Ureter (tissue), 1 donor: ENCODE measurements at places on chromosomes 4 and X. TPM values are rescaled to one million over a fixed set of nuclear protein-coding genes. Genes with fewer than 3 reads are reported as not detected.

DNA sequence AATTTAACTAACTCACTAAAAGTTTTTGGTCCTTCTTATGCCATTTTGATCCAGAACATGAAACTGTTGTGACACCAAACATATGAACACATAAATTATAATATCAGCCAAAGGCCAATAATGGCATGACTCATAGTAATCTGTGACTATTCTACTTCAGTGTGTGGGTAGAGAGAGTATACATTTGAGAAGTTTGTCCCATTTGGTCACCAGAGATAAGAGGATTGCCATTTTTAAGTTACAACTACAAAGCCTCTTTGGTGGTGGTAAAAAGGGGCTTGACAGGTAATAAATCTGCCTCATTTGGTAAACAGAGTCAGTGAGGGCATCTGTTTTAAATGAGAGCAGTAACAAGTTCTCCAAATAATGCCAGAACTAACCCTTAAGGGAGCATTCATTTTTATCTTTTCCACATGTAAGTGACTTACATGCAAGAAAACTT is 117.9 kb downstream of the TBC1D19 start:
- DNase-seq: no peak

- DNase-seq: no peak
Observed at GRCh38 chrX:15750611-15751154, 12.6 kb downstream of the CA5B start.

DNA sequence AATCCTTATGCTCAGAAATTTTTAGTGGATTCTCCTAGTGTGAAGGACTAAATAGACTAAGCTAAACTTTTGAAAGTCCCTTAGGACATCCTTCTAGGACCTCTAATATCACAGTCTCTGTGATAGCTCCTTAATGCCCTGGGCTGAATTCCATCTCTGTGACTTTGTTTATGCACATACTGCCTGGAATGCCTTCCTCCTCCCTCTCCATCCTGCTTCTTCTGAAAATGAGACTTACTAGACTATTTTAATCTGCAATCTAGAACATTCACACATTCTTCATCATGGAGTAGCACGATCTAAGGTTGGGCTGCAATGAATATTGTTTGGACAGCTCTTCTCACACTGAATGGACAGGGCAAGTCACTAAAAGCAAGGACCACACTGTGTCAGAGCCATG is 65.0 kb upstream of the MSX1 start:
- no peak for DNase-seq

- no peak for DNase-seq
Observed at GRCh38 chrX:45385757-45386156, 185.1 kb upstream of the DIPK2B start.

DNA sequence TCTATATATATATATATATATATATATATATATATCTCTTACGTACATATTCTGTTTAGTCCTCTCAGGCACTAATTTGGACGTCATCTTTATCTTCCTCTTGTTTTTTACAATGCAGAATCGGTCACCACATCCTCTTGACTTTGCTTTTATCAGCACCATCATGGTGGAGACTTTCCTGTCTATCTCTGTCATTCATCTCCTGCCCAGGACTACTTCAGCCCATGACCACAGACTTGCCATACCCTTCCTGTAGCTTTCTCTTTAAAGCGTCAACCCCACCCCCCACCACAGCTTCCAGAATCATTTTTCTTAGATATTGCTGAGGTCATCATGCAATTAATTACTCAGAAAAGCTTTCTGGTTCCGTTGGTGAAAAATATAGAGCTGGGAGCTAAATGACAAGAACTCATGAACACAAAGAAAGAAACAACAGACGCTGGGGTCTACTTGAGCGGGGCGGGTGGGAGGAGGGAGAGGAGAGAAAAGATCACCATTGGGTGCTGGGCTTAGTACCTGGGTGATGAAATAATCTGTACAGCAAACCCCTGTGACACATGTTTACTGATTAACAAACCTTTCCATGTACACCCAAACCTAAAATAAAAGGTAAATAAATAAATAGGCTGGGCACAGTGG is 30.5 kb upstream of the PRKX start:
- no peak for DNase-seq

- DNase-seq: peak; percentile 70
Observed at GRCh38 chrX:91434351-91435168, at the start of gene PABPC5. Gene PABPC5 (plus strand): TSS chrX:91434839. CDS start chrX:91435578, 739 bp downstream.

DNA sequence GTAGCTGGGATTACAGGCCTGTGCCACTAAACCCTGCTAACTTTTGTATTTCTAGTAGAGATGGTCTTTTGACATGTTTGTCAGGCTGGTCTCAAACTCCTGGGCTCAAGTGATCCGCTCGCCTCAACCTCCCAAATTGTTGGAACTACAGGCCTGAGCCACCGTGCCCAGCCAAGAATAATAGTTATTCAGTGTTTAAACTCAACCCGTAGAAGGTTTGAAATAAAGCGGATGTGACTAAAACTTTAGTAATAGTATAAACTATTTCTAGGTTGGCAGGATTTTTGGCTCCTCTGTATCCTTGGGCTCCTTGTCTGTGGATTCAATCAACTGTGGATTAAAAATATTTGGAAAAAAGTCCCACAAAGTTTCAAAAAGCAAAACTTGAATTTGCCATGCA is 37.8 kb downstream of the PCDH10 start:
- DNase-seq: no peak

- DNase-seq: no peak
Observed at GRCh38 chr4:180665481-180665880, 1577.7 kb upstream of the TENM3 start.

DNA sequence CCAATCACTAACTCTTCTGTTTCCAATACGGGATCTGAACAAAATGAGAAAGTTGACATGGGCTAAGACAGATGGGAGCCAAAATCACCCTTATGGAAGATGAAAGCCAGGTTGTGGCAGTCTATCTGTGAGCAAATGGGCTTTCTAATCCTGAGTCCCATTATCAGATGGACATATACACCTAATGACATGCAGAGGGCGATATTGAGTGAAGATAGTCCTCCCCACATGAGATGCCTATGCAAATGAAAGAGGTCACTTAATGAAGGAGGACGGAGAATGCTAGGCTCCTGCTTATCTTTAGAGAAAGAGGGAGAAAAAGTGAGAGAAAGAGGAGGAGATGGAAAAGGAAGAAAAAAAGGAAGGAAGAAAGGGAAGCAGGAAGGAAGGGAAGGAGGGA is 547.5 kb downstream of the NLGN4X start:
- DNase-seq: no peak

DNA sequence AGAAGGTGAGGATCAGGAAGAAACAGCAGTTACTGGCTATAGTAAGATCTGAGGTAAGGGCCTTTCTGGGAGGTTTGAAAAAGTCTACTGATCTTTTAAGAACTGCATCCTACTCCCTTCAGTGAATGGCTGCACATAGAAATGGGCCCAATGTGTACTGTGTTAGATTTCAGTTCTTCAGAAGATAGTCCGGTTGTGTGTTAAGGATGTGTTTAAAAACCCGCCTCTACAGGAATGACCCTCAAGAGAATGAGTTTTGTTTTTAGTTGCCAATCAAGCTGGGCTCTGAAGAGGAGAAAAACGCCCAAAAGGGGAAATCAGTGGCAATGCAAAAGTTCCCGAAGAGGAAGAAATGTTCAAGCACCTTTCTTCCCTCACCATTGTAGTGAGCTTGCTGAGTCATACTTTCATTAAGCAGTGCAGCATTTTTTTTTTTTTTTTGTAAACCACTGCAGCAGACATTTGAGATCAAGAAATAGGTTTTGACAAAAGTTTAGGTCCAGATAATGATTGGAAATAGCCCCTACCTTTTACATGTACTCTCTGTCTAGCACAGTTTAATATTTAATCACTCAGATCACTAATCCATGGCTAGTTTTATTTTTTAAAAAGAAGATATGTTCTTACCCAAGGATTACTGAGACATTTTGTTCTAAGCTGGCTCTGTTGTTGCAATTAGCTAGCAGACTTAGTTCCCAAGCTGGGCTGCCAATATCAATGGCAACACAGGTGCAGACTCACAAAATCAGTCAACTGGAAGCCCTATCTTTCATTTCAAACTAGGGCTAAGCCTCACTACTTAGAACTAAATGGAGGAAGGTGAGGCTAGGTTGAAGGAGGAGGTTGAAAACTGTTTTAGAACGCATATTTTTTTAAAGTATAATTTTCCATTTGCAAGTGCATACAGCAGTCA is 7.0 kb upstream of the TRPC5OS start:
- DNase-seq: no peak

GRCh38 chrX:120749141-120749846 is 119.4 kb upstream of the C1GALT1C1 start:
- DNase-seq: no peak

GRCh38 chr4:189804894-189805293 is 135.8 kb upstream of the FRG1 start:
- no peak for DNase-seq

- DNase-seq: no peak
Observed at GRCh38 chrX:46792810-46793188, 33.9 kb upstream of the SLC9A7 start.

- DNase-seq: no peak
Observed at GRCh38 chr4:112677519-112678091, 40.7 kb downstream of the LARP7 start.

DNA sequence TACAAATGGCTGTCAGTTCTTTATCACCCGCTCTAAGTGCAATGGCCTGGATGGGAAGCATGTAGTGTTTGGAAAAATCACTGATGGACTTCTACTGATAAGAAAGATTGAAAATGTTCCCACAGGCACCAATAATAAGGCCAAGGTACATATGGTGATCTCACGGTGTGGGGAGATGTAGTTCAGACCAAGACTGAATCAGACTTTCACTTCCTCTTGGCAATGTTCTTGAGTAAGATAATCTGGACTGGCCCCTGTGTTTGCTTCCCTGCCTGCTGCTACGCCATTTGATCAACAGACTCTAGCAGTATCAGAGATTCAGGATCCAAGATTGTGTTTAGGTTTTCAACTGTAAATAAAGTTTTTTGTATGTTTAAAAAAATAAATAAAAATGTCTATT is 682.2 kb upstream of the AMOT start:
- no peak for DNase-seq

DNA sequence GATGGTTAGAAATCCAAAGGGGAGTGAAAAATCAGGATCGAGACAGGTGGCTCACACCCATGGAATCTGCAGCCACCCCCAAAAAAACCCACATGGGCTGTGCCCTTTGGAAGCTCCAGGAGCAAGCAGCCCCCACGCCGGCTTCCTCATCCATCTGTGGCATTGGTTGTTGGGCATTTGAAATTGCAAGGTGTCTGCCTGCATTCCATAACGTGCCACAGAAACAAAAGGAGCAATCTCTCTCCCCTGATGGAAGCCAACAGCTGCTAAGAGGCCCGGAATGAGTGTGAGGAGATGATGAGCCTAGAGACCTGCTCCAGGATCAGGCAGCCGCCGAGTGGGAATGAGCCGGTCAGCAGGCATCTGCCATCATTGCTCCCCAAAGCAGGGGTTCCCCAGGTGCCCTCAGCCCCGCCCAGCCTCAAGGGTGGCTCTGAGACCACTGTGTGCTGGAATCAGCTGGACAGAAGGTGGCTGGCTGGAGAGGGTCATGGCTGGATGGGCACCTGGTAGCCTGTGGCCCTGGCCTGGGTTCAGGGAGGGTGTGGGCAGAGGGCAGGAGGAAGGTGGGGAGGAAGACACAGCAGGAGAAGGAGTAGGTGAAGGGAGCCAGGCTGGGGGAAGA is 113.2 kb downstream of the CRLF2 start:
- no peak for DNase-seq

- DNase-seq: no peak
Observed at GRCh38 chrX:12954981-12955380, 19.9 kb upstream of the TMSB4X start.

GRCh38 chr4:73608689-73609594 is 11.3 kb downstream of the RASSF6 start:
- DNase-seq: no peak

- DNase-seq: no peak
Observed at GRCh38 chr4:86834901-86835300, 14.3 kb downstream of the SLC10A6 start.

DNA sequence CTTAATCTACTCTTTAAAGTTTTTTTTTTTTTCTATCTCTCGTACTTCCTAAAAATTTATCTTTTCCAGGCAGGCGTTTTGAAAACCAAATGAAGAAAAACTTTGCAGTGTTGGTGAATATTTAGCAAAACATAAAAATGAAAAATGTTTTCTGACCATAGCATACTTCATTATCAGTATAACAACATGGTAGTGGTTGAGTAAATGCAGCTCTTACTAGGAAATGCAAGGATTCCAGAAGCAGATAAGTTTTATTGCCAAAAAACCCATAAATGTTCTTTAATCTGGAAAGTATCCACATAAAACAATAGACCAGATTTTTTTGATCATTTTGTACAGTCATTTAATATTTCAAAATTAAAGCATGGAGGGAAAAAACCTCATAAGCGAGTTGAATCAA is 136.9 kb upstream of the GUCY1A1 start:
- DNase-seq: no peak

GRCh38 chr4:22498866-22499265 is 17.0 kb downstream of the ADGRA3 start:
- DNase-seq: no peak

- no peak for DNase-seq
Observed at GRCh38 chr4:7625071-7625470, 190.3 kb upstream of the PSAPL1 start.

DNA sequence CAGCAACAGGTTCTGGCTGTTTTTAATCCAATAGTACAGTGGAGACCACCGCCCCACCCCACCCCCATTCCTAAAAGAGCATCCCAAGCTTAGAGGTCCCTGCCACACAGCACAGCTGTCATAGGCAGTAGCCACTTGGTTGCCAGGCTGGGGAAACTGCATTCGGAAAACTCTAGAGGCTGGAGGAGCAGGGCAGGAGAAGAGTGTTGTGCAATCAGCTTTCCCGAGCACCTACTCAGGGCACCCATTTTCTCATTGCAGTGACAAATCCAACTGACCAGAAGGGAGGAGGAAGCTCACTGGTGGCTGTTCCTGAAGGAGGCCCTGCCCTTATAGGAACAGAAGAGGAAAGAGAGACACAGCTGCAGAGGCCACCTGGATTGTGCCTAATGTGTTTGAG is 1.1 kb downstream of the CXCL1 start:
- no peak for DNase-seq

GRCh38 chrX:129679901-129680300 is 25.1 kb upstream of the APLN start:
- DNase-seq: peak; percentile 50

GRCh38 chrX:85037114-85037513 is 33.4 kb downstream of the APOOL start:
- DNase-seq: no peak

The PDCL2 gene
- not detected for total RNA-seq

The FAM149A gene
- 40.5 TPM for total RNA-seq

The RTL9 gene
- total RNA-seq: not detected

The SLITRK2 gene
- total RNA-seq: 0.08 TPM

The XAGE1B gene
- not detected for total RNA-seq

The UGT2B7 gene
- total RNA-seq: 15.7 TPM
